NCI-H2081 treated with DMSO at 0.1 percent for 48 hours (cell line): ENCODE measurements at places on chromosomes 1 and 21.

DNA sequence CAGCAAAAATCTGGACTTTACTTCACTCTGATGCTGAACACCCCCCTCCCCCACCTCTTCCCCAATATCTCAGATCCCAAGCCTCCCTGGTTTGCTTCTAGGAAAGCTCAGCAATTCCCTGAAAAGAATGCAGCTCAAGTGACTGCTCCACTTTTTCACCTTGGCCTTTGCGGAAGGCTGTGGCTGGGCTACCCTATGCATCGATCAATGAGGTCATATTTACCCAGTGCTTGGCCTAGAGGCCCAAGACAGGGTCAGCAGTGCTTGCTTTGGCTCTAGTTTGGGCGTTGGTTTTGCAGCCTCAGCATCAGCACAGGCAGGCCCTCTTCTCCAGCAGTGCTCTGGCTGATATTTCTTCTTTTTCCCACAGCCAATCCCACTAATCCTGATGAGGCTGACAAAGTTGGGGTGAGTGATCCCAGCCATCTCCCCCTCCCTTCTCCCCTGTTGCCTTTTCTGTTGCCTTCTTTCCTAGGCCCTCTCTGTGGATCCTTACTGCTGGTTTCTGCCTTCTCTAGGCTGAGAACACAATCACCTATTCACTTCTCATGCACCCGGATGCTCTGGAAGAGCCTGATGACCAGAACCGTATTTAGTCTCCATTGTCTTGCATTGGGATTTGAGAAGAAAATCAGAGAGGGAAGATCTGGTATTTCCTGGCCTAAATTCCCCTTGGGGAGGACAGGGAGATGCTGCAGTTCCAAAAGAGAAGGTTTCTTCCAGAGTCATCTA lies 14.2 kb downstream of the FCGR2B start:
- no peak for DNase-seq

DNA sequence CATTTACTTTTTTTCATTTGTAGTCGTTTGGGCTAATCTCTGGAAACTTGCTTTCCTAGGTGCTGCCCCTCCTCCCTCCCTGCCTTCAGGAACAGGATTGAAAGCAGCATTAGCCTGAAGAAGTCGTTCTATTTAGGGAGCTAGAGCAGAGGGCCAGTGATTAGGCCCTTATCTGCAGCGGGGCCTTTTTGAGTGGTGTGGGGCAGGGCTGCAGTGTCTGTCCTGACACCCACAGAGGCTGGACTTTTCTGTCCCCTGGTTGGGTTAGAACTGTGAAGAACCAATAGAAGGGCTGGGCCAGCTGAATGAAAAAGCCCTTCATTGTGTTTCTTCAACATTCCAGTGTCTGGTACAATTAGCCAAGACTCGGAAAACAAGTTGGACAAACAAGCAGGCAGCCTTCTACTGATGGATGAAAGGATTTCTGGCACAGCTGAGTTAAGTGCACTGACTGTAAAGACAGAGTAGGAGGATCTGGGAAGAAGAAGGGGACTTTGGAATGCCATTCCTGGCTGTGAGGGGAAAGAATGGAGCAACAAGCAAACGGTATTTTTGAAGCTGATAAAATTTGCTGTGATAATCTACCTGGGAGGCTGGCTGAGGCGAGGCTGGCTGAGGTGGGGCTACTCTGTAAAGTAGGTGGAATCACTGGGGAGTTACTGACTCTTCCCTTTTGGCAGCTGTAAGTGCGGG lies 9.7 kb downstream of the MACF1 start:
- DNase-seq, result no peak

DNA sequence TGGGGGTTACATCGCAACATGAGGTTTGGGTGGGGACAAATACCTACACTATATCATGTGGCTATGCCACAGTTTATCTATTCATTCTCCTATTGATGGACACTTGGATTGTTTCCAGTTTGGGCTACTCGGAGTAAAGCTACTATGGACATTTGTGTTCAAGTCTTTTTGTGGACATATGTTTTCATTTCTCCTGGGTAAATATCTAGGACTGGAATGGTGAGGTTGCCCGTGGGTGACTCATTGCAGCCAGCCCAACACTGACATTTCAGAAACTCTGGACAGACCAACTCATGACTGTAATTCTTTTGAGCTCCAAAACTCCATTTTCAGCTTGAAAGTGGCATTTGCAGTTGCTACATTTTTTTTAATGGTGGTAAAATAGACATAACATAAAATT lies 82.7 kb downstream of the KAZN start:
- no peak for DNase-seq

- DNase-seq, result no peak
Observed at GRCh38 chr1:221268295-221268694, 389.1 kb downstream of the HLX start.
